ENCODE measurements at places on chromosomes 4 and X. TPM values are rescaled to one million over a fixed set of nuclear protein-coding genes. Genes with fewer than 3 reads are reported as not detected.

The CXorf49 gene
- total RNA-seq: not detected

The SEC31A gene
- total RNA-seq: 392 TPM

The RHOH gene
- not detected for total RNA-seq

The TLR3 gene
- 3.3 TPM for total RNA-seq

The TRIM75 gene
- total RNA-seq: not detected

The SORCS2 gene
- total RNA-seq: 0.27 TPM

DNA sequence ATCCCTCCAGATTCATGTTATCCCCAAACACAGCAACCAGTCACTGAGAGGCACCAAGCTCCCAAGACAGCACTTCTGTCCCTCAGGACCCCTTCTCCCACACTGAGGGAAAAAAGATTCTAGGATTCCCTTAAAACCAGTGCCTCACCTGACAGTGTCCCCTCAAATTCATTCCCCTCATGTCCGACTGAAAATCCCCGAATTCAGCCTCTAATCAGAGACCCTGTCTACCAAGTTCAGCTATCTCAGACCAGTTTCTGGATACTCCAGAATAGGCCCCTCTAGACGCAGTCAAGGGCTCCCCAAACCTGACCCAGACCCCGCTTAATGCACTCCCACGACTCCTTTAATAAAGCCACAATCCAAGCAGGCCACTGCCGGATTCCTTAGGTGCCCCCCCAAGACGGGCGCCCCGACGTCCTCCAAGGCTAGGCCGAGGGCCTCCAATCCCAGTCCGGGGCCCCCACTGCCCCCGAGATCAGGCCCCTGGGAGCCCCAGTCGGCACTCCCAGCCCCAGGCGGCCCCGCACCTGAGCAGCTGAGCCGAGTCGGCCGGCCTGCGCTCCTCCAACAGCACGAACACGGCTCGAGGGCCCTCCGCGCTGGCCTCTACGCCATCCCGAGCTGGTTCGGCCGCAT is 457 bp downstream of the TFE3 start:
- DNase-seq: no peak

GRCh38 chr4:124953486-124953885 is 241.0 kb upstream of the ANKRD50 start:
- no peak for DNase-seq

GRCh38 chr4:6113641-6114040 is 86.7 kb downstream of the JAKMIP1 start:
- no peak for DNase-seq

DNA sequence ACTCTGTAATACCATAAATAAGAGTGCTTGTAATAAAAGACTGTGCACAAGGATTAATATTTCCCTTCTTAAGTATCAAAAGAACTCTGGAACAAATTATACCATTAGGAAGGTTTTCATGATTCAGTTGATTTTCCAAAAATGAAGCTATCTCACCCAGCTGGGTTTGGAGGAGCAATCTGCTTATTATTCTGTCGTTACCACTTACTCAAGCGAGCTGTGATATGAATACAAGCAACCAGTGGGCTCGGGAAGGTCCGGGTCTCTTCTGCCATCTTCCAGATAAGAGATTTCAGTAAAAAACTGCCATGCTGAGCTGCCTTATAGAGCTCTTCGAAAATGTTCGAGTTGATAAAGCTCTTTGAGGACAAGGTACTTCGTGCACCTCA is 15.3 kb downstream of the SMIM20 start:
- DNase-seq: no peak

GRCh38 chr4:127896528-127896927 is 15.8 kb downstream of the PLK4 start:
- no peak for DNase-seq

DNA sequence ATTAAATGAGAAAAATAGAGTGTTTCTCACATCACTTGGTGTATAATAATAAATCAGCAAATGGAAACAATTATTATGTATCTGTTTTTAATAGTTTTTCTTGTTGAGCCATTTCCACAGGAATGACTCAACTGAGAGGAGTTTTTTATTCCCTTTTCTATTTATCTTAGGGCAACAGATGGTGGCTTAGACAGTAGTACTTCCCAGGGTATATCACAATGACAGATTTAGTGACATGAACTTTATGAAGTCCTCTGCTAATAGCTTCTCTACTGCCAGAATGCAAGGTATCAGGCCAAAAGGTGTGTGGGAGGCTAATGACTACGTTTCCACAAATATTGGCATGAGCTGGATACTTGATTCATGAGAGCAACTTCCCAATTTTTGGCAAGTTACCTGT is 126.7 kb downstream of the HTR2C start:
- no peak for DNase-seq

- DNase-seq: no peak
Observed at GRCh38 chr4:61596606-61597340, 396.6 kb downstream of the ADGRL3 start.

GRCh38 chrX:9211269-9211668 is 177.3 kb upstream of the FAM9B start:
- no peak for DNase-seq

GRCh38 chr4:184259081-184259480 is 41.4 kb upstream of the ENPP6 start:
- DNase-seq: no peak

DNA sequence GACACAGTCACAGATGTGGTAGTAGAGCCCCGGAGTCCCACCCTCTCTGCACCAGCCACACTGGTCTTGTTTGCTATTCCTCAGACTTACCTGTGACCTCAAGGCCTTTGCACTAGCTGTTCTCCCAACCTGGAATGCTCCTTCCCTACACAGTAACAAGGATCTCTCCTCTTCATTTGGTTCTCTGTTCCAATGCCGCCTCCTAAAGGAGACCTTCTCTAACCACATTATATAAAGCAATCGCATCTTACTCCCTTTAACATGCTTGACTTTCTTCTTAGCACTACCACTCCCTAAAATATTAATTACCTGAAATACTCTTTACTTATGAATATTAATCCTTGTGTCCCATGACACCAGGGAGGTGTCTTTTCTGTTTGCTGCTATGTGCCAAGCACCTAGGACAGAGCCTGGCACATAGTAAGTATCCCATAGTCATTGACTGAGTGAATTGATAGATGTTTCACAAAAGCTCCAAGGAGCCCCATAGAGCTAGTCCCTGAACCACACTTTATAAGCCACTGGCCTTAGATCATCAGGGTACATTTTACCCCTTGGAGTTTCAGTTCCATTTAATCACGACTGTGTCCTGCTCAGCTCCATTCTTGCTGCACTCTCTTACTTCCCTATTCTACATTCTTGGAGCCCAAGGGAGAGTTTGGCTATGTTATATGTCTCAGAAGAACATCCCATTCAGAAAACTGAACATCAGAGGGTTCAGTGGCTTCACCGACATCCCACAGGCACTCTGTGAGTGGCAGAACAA is 312.7 kb downstream of the RAB28 start:
- DNase-seq: no peak

DNA sequence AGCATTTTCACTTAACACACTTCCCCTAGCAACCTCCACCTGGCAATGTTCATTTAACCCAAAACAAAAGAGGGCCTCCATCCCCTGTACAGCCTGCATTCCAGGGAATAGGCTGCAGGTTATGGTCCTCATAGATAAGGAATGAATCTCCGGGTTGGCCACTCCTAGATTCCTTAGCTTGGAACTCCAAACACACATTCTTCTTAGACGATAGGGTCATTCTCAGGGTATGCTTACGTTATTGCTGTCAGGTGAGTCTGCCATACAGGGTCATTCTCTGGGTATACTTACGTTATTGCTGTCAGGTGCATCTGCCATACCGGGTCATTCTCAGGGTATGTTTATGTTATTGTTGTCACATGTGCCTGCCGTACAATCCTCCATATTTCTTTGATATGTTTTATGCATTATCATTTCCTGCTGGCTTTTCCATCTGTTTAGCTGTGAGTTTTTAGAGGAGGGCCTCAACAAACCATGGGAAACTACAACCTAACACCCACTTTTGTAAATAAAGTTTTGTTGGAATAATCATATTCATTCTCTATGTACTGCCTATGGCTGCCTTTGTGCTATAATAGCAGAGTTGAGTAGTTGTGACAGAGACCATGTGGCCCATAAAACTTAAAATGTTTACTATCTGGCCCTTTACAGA is 8.2 kb upstream of the AFF1 start:
- no peak for DNase-seq

DNA sequence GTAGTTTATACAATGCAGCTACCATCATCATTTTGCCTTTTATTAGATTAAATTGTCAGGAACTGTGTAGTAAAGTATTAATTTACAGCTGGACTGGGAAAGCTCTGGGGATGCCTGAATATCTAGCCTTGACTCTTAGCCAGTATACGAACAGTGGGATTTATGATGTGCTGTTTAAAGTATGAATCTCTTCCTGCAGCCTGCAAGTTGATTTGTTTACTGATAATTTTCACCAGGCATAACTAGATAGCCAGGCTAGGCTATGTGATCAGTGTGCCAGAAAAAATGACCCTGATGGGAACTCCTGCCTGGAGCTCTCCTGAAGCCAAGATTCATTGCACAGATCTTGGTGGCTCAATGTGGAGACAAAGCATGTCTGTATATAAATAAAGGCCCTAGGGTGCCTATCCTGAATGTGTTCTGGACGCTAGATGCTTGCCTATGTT is 119.2 kb downstream of the SCLT1 start:
- peak; percentile 60 for DNase-seq

GRCh38 chr4:140609548-140610425 is 41.0 kb upstream of the UCP1 start:
- peak; percentile 69 for DNase-seq

DNA sequence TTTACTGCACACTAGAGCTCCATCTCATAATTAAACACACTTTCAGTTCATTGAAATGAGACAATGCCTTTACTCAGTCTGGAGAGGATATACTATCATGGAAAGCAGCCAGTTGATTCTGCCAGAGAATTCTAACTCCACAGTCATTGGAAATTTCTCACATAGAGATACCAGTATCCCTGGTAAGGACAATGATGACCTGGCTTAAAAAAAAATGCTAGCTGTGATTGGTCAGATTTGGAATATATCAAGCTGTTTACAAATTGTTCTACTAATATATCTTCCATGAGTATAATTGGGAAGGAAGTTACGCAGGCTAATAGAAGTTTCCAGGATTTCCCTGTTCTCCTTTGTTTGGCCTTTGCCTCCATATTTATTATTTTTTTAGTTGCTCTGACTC is 34.5 kb upstream of the TLL1 start:
- no peak for DNase-seq

- no peak for DNase-seq
Observed at GRCh38 chr4:102732678-102733077, 28.1 kb downstream of the MANBA start.

All from fibroblast of the aortic adventitia (primary cell).